Colonic mucosa (tissue), 4 donors: ENCODE measurements at places on chromosomes 5 and 9.

- no peak for DNase-seq
Measured at GRCh38 chr9:35976726-35977125, 18.8 kb upstream of the OR2S2 start.

GRCh38 chr5:21862986-21863385 is 990.2 kb downstream of the CDH12 start:
- no peak for DNase-seq

- no peak for DNase-seq
Measured at GRCh38 chr9:99690573-99690972, 131.1 kb upstream of the NR4A3 start.

- no peak for DNase-seq
Measured at GRCh38 chr9:133728856-133729616, 9.1 kb downstream of the SARDH start.
